NCI-H1694 (cell line): ENCODE measurements at places on chromosomes 12 and 14.

GRCh38 chr12:80821513-80822000 lies 104.8 kb downstream of the MYF5 start:
- no peak for DNase-seq

- DNase-seq = no peak
Observed at GRCh38 chr12:27575762-27576118, 51.7 kb downstream of the PPFIBP1 start.

DNA sequence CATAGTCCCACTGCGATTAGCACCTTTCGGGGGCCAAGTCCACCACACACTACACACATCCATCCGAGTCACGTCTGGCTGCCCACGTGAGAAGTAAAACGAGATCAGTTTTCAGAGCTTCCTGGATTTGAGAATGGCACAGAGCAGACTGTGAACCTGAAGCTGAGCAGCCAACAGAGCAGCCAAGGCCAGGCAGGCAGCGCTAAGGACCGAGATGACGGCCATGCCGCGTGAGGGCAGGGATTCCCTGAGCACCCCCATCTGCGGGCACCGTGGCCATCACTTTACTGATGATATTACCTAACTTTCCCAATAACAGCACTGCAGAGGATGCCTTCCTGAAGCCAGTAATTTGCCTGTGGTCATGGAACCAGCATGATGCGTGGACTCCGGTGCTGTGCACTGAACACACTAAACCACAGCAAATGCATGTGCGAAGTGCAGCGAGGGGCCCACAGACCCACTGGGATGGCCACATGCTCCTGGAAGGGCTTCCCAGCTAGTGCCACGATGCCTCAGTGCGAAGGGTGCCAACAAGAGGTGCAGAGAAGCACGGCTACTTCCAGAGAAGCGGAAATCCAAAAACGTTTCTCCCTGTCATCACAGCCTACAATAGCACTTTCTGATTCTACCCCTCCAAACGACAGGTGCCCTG lies 56.0 kb downstream of the RNF34 start:
- no peak for DNase-seq

DNA sequence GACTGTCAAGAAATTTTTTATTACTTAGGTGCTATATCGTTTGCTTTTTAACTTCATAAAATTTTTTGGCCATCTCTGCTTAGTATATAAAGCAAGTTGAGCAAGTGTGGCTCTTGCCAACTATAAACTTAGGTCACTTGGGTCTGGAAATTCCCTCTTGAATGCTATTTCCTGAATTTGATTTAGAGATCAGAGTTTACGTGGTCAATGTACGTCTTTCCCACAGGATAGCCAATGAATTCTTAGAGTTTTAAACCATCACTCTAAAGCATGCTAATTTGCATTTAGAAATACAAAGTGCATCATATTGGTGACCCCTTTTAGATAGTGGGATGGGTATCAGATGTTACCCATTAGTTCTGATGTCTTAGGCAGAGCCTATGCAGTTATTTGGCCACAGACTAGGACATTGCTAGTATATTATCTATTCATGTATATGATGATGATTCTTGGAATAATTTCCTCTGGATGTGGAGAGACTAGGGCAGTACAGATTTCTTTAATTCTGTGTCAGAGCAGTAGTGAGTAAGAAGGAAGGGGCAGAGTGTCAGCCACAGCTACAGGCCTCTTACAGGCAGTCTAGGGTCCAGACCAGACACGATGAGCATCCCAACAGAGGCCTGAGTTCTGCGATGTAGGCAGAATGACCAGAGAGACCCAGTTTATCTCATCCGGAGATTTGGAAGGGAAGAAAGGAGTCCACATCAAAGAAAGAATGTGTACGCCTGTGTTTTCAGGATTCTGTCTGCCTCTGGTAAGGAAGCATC lies 30.3 kb downstream of the SCN8A start:
- DNase-seq = no peak

GRCh38 chr12:124002021-124002644 lies 29.1 kb downstream of the ZNF664 start:
- DNase-seq = no peak

- DNase-seq = peak; percentile 39
Observed at GRCh38 chr14:73058922-73059673, 764 bp downstream of the RBM25 start.

DNA sequence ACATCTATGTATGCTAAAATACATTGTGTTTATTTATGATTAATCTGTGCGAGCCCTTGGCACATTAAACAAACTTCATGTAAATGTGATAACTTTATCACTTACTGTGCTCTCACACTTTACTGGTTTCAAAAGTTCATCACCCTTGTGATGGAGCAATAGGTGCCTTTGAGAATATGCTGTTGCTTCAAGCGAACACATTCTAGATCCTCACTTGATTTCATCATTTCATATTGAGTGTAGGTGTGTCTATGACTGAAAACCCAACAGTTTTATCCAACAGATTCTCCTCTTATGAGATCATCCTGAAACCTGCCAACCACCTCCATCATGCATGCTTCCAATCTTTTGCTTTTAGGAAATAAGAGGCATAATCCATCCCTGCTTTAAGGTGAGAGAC lies 854.4 kb downstream of the TMEM121 start:
- no peak for DNase-seq

DNA sequence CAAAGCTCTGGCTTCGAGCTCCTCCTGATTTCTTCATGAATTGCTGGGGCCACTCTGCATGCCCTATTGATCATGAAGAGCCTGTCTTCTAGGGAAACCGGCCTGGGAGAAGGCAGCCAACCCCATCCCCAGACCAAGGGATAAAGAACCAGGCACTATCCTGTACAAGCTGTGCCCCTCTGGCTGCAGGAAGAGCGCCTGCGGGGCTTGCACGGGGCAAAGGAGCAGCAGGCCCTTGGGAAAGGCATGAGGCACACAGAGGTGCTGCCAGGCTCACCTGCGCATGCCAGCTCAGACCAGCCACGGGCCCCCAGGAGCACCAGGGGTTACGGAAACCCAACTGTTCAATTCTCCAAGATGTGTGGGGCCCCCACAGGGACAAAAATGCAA lies 2.1 kb downstream of the ITPK1 start:
- DNase-seq = no peak

DNA sequence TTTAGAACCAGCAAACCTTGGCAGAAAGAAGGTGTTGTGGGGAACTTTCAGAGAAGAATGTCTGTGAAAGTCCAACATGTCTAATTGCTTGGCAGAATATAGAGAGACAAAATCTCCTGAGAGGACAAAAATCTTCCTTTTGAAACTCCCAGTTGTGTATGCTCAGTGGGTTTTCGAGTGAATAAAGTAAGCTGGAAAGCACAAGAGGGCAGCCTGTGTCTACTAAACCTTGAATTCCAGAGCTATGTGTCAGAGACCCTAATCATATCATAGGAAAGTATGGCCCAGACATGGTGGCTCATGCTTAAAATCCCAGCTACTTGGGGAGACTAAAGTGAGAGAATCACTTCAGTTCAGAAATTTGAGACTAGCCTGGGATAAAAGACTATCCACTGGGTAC lies 661.2 kb downstream of the SLC16A7 start:
- DNase-seq = no peak

- DNase-seq = no peak
Observed at GRCh38 chr14:61103541-61104339, 122.7 kb downstream of the SLC38A6 start.

- DNase-seq = no peak
Observed at GRCh38 chr14:21255385-21256101, 13.7 kb downstream of the HNRNPC start.

- no peak for DNase-seq
Observed at GRCh38 chr14:96633096-96633495, 130.9 kb downstream of the PAPOLA start.

- DNase-seq = no peak
Observed at GRCh38 chr12:107761502-107761904, 566 bp upstream of the PRDM4 start.

DNA sequence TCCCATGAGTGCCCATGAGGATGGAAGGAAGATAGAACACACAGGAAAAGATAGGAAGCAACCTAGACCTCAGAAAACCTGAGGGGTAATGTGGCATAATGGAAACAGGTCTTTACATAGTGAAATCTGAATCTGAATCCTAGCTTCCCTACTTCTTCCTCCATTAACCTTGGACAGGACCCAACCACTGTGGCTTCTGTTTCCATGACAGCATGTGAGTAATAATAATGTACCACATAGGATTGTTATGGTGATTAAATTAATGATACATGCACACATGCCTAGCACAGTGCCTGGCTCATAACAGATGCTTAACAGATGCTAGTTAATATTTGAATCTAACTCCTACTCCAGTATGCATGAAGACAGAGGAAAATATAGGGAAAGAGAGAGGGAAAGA lies 11.2 kb downstream of the TTC9 start:
- no peak for DNase-seq

DNA sequence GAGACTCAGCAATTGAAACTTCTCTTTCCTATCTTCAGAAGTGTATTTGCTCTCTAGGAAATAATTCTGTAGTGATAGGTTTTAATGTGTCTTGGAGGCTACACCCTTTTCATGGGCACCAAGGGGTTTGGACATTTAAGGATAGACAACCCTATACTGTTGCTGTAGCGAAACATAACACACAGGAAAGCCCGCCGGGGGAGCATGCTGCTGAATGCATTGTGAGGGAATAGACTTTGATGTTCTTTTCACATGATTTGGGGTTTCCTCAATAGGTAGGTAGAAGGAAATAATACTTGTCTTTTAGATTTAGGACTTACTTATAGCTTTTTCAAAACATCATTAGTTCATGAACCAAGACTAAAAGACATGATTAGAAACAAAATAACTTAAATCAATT lies 97.0 kb downstream of the PELI2 start:
- no peak for DNase-seq

DNA sequence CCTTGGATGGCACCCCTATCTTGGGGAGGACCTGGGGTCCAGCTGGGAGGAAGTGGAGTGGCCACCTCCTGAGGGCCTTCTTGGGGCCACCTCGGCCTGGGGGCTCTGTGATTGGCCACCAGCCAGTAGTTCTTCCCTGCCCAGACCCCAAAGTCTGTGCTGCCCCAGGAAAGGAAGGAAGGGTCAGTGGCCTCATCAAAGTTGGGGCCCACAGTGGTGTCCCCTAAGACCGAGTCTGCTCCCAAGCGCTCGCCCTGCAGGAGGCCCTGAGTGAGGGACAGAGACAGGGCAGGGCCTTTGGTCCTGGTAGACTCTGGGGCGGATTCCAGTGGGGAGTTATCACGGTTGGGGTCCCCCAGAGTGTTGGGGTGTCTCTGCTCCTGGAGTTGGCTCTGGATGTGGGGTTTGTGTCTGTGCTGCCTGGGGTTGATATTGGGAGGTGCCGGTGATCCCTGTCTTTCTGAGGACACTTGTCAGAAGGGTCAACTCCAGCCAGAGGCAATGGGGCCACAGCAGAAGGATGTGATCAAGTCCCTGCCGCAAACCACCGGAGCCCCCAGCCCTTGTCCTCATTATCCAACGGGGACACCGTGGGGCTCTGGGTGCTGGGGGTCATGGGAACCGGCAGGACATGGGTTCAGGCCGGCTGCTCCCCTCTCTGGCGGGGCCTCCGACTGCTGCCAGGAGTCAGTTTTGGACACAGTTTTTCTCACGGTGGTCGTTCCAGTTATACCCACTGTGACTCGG lies 364.3 kb downstream of the TMEM121 start:
- DNase-seq = no peak

GRCh38 chr12:5546616-5547015 lies 114.7 kb downstream of the NTF3 start:
- no peak for DNase-seq

GRCh38 chr14:37329189-37330001 lies 131.7 kb downstream of the MIPOL1 start:
- DNase-seq = no peak

DNA sequence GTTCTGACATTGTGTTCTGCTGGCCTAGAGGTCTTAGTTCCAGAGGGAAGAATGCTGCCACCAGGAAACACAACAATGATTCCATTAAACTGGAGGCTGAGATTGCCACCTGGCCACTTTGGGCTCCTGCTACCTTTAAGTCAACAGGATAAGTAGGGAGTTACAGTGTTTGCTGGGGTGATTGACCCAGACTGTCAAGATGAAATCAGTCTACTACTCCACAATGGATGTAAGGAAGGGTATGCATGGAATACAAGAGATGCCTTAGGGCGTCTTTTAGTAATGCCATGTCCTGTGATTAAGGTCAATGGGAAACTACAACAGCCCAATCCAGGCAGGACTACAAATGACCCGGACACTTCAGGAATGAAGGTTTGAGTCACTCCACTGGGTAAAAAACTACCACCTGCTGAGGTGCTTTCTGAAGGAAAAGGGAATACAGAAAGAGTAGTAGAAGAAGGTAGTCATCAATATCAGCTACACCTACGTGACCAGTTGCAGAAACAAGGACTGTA lies 852.6 kb downstream of the LRFN5 start:
- no peak for DNase-seq

DNA sequence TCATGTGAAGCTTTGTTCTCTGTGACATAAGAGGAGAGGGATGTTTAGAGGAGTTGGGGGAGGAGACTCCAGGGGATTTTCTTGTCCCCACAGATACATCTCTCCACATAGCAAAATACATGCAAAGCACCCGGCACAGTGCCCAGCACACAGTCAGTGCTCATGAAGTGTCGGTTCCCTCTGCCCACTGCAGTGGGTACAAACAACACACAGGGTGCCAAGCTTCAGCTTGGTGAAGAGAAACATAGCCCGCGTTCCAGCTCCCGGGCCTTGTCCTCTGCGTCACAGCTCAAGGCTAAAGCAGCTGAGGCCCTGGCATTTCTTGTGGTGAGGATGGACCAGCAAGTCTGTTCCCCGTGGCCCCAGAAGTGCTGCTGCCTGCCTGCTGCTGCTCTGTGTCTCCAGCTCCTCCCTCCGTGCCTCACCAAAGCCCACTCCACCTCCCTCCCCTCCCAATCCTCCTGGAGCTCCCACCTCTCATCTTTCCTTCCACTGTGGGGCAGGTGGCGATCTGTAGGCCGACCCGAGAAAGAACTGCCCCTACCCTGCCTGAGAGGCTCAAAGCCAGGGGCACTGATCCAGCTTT lies 57.0 kb upstream of the FKBP4 start:
- DNase-seq = no peak

GRCh38 chr12:120060196-120060595 lies 56.4 kb downstream of the RAB35 start:
- DNase-seq = no peak

DNA sequence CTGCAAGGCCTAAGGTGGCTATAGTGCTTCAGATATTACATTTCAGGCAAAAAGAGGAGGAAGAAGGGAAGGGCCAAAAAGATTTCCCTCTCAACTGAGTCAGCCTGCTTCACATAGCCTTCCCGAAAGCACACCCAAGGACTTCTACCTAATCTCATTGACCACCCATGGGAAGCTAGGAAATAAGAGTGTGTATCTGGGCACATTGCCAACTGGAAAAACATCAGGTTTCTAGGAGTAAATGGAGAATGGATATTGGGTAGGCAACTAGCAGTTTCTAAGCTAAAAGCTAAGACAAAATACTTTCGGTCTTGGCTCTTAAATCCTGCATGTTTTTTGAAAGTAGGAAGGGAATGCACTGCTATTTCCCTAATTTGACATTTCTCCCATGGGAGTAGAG lies 221.7 kb upstream of the GRIP1 start:
- DNase-seq = no peak

DNA sequence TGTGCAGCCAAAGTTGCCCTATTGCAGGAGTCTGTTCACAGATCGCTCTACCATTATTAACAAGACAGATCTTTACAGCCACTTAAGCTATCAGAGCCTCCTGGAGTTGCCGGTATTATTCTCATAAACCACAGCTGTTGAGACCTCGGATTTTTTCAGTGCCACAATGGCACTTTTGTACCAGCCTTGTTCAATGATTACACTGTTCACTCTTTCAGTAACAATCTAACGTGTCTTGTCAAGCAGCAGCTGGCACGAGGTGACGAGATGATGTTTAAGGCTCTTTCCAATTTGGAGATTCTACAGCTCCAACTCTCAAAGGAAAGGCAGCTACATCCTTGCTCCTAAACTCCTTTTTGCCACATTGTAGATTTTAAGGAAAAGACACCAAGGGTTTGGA lies 30.7 kb downstream of the LRIG3 start:
- peak; percentile 17 for DNase-seq
